Stimulated activated CD4-positive, alpha-beta T cell treated with anti-CD3 and anti-CD28 coated beads, TNF-alpha, amount 100 ng/mL, for 24 hours (primary cell): ENCODE measurements at places on chromosomes 3 and 15.

GRCh38 chr15:23035964-23036566, 3.3 kb downstream of the TUBGCP5 start:
- peak; percentile 16 for DNase-seq

DNA sequence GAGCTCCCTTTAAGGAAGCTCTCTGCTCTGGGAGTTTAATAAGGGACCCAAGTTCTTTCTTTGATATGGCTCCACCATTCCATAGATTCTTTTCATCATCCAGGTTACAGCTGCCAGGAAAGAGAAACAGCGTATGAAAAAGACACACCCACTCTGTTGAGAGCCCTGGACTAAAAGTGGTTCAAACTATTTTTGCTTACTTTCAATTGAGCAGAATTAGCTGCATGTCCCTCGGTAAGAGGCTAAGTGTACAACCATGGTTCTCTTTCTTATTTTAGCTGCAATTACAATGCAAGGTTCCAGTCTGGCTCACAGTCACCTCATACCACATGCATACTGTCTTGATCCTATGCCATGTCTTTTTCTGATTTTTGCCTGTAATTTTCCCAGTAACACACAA, 1288.3 kb downstream of the NSUN3 start:
- DNase-seq = no peak

- DNase-seq = no peak
These were observed 115.9 kb upstream of the CCNL1 start for GRCh38 chr3:157275832-157276231.

GRCh38 chr3:17478673-17479072, 263.8 kb downstream of the TBC1D5 start:
- DNase-seq = no peak

GRCh38 chr3:187288131-187288854, 3.2 kb downstream of the MASP1 start:
- no peak for DNase-seq

DNA sequence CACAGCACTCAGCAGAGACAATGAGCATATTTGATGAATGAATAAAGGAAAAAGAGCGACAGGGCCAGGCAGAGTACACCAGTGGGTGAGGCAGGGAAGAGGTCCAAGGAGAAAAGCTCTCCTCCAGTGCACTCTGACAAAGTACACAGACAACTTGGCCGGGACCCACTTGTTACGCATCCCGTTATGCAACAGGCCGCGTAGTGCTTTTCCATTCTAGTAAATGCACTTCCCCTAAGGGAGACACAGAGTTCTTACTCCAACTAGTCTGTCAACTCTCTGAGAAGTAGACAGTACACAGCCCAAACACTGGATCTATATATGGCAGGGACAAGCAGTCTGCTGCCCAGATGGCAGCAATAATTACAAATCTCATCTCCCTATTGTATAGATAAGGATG, 18.5 kb downstream of the LARP6 start:
- no peak for DNase-seq

DNA sequence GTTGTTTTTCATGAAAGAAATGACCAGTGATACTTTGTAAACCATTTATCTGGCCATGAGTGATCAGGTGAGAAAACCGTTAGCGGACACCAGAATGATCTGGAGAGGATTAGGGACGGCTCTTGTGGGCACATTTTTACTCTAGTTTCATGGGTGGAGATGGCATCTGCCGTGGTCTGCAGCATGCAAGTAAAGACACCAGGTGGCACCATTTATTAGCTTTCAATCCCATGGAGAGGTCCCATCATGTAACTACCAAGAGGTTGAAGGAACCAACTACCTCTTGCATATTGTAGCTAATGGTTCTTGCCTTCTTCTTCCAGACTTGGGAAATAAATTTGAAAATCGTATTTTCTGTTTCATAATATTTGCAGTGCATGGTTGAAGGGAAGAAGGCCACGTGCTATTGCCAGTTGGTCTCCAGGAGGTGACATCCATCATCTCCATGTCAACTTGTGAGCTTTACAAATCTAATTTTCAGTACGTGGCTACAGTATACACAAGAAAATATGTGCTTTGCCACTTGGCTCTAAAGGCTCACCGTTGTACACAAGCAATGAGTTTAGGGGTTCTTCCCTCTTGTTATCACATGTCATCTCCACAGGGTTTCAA, 1.5 kb upstream of the MAPKBP1 start:
- peak; percentile 28 for DNase-seq

- DNase-seq = no peak
These were observed 644 bp downstream of the ZNF609 start for GRCh38 chr15:64460724-64461720.

GRCh38 chr15:29008846-29009245, 123.1 kb downstream of the APBA2 start:
- no peak for DNase-seq

DNA sequence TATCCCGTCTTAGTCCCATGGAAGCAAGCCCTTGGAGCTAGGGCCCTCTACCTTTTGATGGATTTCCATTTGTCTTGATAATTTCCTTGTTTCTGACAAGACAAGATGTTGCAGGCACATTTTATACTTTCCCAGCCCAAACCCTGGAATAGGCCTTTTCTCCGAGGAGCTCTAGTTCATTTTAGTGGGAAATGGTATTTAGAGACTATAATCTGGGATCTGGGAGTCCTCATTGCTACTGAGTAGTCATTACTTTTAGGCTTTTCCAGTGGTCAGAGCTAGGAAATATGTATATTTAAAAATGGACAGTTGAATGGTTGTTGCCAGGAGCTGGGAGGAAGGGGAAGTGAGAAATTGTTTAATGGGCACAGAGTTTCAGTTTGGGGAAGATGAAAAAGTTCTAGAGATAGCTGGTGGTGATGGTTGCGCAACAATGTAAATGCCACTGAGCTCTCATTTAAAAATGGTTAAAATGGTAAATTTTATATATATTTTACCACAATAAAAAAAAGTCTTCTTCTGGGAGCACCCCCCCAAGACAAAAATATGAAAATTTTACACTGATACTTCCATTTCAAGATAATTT, 31.6 kb downstream of the MLH1 start:
- DNase-seq = no peak

DNA sequence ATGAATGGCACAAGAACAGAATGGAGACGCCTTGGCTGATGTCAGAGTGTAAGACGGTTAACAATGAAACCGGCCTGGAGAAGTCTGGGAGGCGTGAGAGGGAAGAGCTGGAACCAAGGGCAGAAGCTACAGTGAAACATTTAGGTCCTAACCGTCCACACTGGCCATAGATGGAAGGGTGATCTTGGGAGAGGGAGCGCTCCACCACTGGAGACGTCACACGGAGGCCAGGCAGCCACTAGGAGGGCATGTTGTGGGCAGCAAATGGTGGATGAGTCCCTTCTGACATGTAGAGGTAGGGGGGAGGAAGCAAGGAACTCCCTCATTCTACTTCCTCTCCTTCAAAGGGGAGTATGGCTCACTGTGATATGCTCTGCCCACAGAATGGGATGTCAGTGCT, 23.8 kb downstream of the FEM1B start:
- no peak for DNase-seq
